ENCODE measurements at places on chromosomes 3 and 15.

DNA sequence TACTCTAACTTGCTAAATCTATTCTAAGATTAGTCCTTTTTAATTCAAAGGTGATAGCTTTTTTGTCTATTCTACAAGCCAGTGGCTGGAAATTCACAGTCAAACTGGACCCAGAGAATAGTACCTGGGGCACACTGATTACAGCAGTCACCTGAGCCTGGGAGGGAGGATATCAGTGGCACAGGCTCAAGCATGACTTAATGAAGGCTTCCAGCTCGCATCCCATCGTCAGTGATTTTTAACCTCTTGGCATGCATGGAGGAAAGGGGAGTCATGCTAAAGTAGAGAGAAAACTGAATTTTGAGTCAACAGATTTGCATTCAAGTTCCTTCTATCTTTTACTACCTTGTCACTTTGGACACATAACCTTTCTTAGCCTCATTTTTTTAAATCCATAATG lies 24.8 kb downstream of the GOLIM4 start:
- DNase-seq = no peak

DNA sequence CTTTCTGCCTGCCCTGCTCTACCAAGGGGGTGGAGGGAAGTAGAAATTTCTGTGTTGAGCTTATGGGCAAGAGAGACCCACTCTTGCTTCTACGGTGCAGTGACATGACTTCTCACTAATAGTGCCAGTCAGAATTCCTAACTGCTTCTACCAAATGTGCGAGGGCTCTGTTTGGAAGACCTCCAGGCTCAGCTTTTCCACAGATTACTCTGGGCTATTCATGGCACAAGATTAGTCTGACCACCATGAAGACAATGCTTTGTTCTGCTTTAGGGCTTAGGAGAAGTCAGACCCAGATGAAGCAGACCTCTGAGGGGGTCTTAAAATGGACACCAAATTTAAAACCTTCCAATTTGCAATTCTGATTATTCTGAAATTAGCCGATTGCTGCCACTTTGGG lies 195.9 kb upstream of the TBC1D5 start:
- no peak for DNase-seq

DNA sequence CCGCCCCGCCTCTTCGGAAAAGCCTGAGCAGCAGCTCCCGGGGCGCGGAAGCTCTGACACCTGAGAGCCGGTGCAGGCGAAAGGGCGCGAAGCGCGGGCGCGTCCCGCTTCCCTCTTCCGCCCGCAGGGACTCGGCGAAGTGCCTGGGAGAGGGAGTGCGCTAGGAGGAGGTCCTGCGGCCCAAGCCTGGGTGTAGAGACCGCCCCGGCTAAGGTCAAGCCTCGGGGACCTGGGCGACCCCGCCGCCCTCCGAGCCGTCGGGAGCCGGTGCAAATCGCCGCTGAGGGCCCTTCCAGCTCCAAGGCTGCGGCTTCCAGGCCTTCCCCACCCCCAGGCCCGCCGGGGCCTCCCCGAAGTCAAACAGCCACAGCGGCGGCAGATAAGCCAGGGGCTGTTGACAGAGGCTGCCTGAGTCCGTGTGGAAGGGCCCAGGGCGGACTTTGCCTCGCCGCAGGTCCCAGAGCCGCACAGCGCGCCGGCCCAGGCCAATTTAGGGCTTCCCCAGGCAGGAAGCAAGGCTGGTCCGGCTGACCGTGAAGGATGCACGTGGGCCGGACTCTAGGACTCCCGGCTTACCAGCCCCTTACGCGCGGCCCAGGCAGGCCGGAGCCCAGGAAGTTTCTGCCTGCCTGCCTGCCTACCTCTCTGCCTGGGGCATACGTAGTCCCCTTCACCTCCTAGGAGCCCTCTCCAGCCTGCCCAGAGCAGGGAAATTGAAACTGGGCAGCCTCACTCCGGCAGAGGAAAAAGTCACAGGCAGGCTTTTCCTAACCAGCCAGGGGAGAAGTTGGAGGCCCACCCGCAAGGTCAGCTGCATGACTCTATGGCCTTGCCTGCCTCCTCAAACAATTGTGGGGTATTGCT lies 2.3 kb downstream of the ITPKA start:
- no peak for DNase-seq

DNA sequence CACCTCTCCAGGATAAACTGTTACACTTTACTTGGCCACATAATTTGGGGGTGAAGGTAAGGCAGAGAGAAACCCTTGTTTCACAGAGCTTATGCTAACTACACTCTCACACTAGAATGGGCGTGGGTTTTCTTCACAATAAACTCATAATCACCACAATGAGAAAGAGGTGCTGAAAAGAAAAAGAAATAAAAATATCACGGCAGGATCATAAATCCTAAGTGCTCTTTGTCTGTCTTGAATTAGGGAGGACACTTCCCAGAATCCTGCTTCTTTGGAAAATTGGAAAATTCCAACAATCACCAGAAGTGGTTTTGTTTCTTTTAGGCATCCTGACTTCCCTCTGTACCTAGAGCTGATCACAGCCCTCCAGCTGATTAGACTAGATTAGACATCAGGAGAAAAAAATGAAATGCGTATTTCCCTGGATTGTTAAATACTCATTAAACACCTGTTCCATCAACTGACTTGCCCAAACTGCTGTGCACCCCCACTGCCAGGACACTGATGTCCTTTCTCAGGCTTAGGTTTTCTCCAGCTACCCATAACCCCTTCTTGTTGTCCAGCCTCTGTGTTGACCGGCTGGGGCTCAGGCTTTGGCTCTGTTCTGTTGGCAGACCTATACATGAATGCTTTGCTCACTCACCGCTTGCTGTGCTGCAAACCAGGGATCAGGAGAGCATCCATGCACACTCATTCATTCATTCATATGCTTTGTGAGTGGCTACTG lies 41.6 kb upstream of the ACKR4 start:
- DNase-seq = no peak

GRCh38 chr15:85475317-85475701 lies 94.9 kb downstream of the AKAP13 start:
- no peak for DNase-seq

GRCh38 chr3:192906940-192907339 lies 10.7 kb downstream of the MB21D2 start:
- no peak for DNase-seq

- peak; percentile 44 for DNase-seq
These were observed 1.1 kb upstream of the SUCLG2 start for GRCh38 chr3:67655364-67656121.

DNA sequence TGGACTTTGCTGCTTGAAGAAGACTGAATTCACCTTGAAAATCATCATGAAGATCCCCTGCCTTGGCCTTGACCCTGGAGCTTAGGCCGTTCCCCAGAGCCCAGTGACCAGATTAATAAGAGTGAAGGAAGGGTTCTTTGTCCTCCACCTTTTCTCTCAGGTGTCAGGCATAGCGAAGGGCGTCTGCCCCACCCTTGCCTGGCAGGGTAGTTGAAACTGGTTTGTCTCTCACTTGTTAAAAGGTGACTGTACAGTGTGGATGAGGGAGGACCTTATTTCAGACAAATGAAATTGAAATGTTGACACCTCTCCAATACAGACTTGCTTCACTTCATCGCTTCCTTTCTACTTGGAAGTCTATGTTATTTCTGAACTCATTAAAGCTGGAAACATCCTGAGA lies 223.7 kb upstream of the BHLHE40 start:
- no peak for DNase-seq

DNA sequence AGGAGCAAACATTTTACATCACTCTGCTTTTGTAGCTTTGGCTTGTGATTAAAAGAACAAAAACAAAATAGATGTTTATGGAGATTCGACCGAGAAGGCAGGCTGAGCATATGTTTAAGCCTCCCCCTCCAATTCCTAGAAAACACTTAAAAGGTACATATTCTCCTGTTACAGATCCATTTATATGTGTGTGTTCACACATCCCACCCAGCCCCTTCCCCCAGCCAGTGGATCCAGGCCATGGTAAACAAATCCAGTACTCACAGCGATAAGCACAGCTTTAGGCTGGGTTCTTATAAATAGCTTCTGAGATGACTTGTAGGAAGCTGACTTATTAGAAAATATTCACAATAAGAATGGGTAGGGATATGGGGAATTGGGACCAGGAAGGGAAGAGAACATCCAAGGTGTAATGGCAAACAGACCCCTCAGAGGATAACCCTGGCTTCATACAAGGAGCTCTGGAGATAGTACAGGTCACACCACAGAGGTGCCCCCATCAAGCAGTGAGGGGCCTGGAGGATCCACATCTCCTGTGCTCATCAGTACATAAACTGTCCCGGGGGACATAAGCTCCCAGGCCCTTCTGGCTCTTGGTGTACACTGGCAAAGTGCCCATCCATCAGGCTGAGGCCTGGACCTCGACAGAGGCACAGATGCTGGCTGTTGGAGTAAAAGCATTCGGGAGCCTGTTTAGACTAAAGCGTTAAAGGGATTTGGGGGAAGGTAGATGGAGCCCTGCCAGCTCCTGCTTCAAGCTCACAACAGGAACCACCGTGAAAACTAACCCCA lies 70.0 kb upstream of the UBE2E1 start:
- no peak for DNase-seq

GRCh38 chr15:97482521-97482920 lies 478.0 kb upstream of the ARRDC4 start:
- DNase-seq = no peak

DNA sequence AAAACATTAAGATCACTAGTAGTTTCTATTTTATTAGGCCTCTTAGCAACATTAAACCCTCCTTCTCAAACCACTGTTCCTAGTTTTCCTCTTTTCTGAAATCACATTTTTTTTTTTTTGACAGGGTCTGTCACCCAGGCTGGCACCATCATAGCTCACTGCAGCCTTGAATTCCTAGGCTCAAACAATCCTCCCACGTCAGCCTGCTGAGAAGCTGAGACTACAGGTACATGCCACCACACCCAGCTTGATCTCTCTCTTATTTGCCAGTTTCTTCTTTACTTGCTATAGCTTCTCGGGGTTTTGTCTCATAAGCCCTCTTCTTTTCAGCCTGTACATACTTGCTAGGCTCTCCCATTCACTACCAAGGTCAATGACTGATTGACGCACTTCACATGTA lies 28.0 kb downstream of the SENP8 start:
- no peak for DNase-seq

DNA sequence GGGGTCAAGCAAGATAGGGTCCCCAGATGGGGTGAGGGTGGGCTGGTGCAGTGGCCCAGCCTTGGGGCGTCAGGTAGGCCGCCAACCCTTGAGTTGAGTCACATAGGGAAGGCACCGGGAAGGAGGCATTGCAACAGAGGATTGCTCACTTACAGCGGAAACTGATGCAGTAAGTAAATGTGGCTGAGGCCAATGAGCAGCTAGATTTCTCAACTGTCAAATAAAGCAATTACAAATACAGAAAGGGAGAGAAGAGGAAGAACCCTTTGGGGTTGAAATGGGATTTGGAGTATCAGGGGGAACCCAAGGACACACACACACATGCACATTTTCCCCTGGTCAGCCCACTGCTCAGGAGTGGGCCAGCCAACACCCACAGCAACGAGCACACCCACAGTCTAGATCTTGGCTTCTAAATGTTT lies 44.0 kb downstream of the CHSY1 start:
- no peak for DNase-seq

GRCh38 chr15:70575231-70576226 lies 187.8 kb downstream of the UACA start:
- DNase-seq = no peak

GRCh38 chr15:33034588-33034987 lies 159.9 kb downstream of the FMN1 start:
- no peak for DNase-seq

GRCh38 chr3:64226730-64227129 lies 1.5 kb upstream of the PRICKLE2 start:
- DNase-seq = no peak

GRCh38 chr3:107668416-107668815 lies 145.7 kb downstream of the BBX start:
- no peak for DNase-seq

GRCh38 chr3:117550766-117551165 lies 841.2 kb downstream of the TUSC7 start:
- DNase-seq = no peak

DNA sequence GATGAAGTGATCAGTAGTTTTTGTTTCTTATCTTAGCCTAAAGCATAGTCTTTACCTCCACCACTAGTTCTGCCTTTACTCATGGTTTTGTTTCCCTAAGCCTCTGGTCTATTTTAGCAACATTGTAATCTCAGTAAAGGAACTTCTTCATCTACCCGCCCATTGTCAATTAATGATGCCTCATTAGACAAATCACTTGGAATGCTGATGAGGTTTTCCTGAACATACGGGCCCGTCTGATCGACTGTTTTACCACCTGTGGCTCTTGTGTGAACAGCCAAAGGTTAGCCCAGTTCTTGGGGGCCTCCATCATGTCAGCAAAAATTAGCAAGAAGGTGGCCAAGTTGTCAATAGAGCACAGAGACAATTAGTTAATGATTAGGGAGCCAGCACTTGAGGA lies 470.1 kb upstream of the ARRDC4 start:
- no peak for DNase-seq

GRCh38 chr3:35393901-35394799 lies 245.2 kb upstream of the ARPP21 start:
- DNase-seq = no peak

DNA sequence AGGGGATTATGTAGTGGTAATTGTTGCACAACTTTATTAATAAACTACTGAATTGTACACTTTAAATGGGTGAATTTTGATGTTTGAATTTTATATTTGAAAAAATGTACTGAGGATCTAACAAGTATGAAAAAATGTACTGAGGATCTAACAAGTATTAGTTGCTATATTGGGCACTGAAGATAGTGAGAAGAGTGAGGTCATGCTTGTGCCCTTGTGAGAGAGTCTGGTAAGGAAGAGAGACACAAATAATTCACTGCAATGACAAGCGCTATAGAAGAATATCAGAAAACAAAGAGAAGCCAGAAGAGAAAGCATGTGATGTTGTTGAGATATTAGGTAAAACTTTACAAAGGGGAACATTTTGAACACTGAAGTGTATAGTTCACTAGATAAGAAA lies 137.6 kb downstream of the DTWD1 start:
- no peak for DNase-seq

DNA sequence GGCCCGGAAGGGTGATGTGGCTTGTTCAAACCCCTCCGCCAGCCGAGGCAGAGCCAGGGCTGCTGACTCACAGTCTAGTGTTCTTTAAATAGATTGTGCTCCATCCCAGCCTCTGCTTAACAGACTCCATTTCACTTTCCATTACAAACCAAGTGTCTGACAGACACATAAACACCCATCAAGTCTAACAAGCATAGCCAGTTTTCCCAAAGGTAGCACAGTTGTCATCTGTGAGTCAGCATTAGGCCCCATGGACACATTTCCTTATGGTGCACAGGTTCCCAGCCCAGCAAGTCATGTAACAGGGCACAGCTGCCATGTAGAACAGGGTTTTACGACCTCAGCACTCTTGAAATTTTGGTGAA lies 109.9 kb upstream of the RAP2B start:
- DNase-seq = no peak

DNA sequence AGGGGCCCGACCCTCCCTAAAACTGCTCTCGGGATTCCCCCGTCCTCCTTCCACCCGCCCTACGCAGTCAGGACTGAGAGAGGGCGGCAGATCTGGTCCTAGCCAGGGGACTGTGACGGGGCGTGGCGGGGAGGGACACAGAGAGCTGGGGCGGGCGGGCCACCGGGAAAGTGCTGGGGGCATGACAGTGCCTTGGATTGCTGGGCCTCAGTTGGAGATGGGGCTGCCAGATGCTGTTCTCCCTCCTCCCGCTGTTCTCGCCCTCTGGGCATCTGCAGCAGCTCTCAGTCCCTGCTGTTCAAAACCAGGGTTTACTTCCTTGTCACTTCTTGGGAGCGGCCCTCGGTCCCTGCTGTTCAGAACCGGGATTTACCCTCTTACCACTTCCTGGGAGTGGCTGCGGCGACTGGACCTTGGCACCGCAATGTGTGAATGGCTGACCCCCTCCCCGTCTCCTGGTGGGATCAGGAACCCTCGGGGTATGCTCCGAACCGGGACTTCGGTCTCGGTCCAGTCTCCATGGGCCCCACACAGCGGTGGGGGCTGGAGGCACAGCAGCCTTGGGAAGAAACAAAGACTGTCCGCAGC lies 1.8 kb upstream of the RPP25 start:
- DNase-seq = no peak
